ENCODE measurements at places on chromosomes 16 and 17.

DNA sequence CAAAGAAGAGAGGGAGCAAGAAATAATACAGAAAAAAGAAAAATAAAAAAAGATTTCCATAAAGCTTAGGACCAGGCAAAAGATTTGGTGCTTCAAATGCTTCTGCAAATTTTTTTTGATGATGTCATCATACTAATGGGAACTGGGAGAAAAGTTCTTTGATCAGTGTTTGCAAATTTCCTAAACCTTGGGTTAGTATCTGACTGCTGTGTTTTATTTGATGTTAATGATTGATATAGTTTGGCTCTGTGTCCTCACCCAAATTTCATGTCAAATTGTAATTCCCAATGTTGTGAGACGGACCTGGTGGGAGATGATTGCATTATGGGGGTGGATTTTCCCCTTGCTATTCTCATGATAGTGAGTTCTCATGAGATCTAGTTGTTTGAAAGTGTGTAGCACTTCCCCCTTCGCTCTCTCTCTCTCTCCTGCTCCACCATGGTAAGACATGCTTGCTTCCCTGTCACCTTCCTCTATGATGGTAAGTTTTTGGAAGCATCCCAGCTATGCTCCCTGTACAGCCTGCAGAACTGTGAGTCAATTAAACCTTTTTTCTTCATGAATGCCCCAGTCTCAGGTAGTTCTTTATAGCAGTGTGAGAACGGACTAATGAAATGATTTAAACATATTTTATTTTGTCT, 72.6 kb downstream of the TMEM100 start:
- DNase-seq = no peak

DNA sequence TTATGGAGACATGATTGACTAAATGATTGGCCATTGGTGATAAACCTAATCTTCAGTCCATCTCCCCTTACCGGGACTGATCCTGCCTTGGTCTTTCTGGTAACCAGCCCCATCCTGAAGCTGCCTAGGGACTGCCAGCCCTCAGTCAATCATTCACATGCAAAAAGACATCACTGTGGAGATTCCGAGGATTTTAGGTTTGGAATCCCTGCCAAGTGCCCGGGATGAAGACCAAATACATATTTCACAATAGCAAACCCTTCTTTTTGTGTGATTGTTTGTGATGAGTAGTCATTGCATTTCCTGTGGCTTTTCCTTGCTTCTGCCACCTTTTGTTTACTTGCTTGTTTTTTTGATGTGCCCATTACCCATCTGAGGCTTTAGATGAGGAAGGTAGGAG, 44.0 kb downstream of the EPN2 start:
- DNase-seq = no peak

DNA sequence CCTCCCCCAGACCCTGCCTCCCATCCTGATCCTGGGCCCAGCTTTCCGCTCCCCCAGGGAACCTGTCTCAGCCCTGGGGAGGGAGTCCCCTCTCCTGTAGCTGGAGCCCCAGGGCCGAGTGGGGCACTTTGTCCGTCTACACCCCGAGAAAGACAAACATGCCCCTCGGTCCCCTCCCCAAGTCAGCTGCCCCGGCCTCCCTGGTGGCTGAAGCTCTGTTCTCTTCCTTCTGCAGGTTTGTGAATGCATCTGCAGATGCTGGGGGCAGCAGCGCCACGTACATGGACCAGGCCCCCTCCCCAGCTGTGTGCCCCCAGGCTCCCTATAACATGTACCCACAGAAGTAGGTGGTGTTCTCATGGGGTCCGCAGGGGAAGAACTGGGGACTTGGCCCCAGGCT, 20.8 kb downstream of the STAT5A start:
- no peak for DNase-seq

DNA sequence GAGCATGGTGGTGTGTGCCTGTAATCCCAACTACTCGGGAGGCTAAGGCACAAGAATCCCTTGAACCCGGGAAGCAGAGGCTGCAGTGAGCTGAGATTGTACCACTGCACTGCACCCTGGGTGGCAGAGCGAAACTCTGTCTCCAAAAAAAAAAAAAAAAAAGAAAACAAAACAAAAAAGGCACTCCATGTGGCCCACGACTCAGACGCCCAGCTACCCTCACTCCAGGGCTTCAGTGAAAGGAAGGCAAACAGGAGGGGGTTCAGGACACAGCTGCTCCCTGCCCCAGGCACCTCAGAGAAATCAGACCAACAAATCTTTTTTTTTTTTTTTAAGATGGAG, 91.7 kb downstream of the LITAF start:
- DNase-seq = no peak

GRCh38 chr16:52450916-52451315, 96.0 kb downstream of the TOX3 start:
- no peak for DNase-seq

DNA sequence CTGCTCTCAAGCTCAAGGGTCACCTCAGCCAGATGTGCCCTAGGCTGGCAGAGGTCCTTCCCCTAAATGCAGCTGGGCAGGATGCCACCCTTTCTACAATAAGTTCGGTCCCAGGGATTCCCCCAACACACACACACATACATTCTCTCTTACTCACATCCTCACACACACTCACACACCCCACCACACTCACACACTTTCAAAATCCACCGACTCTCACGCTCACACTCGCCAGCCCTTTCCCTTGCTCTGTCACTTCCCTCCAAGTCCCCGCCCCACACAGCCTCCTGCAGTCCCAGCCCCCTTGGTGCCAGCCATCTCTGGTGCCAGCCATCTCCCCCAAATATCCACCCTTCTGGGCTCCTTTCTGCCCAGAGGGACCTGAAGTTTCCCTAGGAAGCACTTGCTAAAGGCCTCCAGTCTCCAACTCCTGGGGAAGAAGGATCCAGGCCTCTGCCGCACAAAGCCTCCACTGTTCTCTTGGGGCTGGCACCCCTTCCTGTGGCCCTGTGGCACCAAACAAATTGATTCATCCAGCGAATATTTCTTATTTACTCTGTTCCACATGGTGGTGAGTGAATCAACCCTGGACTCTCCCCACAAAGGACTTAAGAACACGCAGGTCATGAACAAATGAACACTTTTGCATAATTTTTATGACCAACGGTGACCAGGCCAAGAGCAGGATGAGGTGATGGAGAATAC, 3.8 kb upstream of the USP36 start:
- DNase-seq = no peak

- DNase-seq = no peak
Observed at GRCh38 chr17:81460856-81461460, 51.6 kb downstream of the ACTG1 start.

All from activated naive CD8-positive, alpha-beta T cell treated with anti-CD3 and anti-CD28 coated beads, Interleukin-2, amount 50 U/mL, for 16 hours (primary cell).